ENCODE measurements at places on chromosomes 3 and 15.
A peak's percentile ranks its signal among the peaks of the same experiment; 100 is the strongest.

DNA sequence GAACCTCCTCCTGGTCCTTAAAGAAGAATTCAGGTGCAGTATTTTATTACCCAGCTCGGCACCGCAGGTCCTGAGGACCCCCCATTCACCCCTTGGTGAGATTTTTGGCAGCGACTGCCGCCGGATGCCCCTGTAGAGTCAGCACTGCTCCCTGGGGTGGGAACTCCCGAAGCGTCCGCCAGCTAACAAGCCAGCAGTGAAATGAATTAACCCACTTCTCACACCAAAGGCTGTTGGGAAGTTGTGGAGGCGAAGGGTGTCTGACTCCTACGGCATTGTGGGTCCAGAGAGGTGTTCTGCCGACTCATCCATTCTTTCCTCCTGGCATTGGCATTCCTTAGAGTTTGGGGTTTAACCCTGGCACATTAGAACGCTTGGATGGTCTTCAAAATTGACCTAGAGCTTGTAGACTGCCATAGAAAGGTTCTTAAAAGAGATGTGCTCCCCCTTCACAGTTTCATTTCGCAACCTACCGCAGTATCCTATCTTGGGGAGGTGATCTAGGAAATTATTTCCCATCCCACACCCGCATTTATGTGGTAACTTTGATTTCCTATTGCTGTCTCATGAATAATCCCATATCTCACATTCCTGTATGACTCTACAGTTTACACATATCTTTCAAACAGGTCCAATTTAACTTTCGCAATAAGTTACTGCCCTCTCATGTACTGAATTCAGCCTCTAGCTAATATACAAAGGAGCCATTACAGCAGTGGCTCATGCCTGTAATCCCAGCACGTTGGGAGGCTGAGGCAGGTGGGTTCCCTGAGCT is 879 bp upstream of the EIF5A2 start:
- peak; percentile 23 for DNase-seq

GRCh38 chr3:170524073-170524472 is 61.8 kb downstream of the SLC7A14 start:
- no peak for DNase-seq

GRCh38 chr15:80173022-80173759 is 20.4 kb downstream of the FAH start:
- peak; percentile 82 for DNase-seq

GRCh38 chr15:99369196-99369595 is 117.9 kb downstream of the LRRC28 start:
- no peak for DNase-seq

- DNase-seq: no peak
Measured at GRCh38 chr3:134037168-134037567, 7.4 kb upstream of the SLCO2A1 start.

DNA sequence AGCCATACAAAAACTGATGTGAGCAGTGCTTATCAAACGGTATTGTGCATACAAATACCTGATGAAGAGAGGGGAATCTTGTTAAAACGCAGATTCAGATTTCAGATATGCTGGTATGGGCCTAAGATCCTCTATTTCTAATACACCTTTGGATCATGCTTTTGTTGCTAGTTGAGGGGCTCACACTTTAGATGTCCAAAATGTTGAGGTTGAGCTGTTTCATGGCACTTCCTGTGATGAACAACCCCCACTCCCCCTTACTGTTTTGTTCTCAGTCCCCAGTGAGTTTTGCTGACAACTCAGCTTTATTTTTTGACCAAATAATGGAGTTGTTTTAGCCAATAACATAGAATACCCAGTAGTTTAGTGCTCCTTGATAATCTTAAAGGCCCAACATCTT is 53.2 kb downstream of the ROBO2 start:
- DNase-seq: no peak
